ENCODE measurements at places on chromosomes 4 and X. TPM values are rescaled to one million over a fixed set of nuclear protein-coding genes. Genes with fewer than 3 reads are reported as not detected.
A peak's percentile ranks its signal among the peaks of the same experiment; 100 is the strongest.

GRCh38 chrX:97867266-97867665 lies 983.6 kb downstream of the RPA4 start:
- no peaks in the 10 kb centered on the region for H3K27me3 ChIP-seq
- no peaks in the 10 kb centered on the region for H3K36me3 ChIP-seq
- no peak for DNase-seq
- no peak overlapping the region for H3K4me3 ChIP-seq
- no peaks in the 10 kb centered on the region for H3K4me1 ChIP-seq
- H3K27ac ChIP-seq = no peak overlapping the region

The EPGN gene
- not detected for total RNA-seq

DNA sequence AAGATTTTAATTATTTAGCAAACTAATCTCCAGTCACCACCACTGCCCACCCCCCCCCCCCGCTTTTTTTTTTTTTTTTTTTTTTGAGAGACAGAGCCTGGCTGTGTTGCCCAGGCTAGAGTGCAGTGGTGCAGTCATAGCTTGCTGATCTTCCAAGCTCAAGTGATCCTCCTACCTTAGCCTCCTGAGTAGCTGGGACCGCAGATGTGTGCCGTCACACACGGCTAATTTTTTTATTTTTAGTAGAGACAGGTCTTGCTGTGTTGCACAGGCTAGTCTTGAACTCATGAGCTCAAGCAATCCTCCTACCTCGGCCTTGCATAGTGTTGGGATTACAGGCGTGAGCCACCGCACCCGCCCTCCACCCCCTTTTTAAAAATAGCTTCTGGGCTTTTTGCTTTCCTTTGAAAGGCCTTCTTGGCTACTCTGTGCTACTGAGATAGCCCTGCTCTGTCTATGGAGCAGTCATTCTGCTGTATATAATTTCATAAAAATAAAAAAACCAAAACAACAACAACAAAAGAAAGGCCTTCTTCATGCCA lies 18.7 kb downstream of the TXLNG start:
- H3K27ac ChIP-seq = no peak overlapping the region
- no peaks in the 10 kb centered on the region for H3K27me3 ChIP-seq
- no peak overlapping the region for H3K4me3 ChIP-seq
- no peak for DNase-seq
- no peaks in the 10 kb centered on the region for H3K4me1 ChIP-seq
- no peaks in the 10 kb centered on the region for H3K36me3 ChIP-seq

The TMEM271 gene
- total RNA-seq = not detected

GRCh38 chr4:1851160-1851559 lies 4.8 kb downstream of the LETM1 start:
- H3K4me3 ChIP-seq = no peak overlapping the region
- DNase-seq = no peak
- H3K27ac ChIP-seq = no peak overlapping the region
- H3K27me3 ChIP-seq = no peaks in the 10 kb centered on the region

DNA sequence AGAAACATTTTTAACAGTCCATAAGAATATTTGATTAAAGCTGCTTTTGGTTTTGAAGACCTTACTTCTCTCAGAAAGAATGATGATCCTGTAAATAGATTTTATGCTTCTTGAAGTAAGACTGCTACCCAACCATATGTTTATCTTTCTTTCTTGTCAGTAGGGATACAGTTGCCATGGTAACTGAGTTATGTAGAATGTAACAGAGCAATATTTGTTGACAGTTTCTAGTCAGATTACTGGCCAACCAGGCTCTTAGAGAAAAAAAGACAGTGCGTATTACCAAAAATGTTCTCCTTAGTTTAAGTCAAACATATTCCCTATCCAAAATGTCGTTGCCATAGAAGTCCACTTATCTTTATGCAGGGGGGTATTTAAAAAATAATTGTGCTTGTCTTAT lies 456.8 kb downstream of the PRR32 start:
- no peaks in the 10 kb centered on the region for H3K27me3 ChIP-seq
- H3K27ac ChIP-seq = no peak overlapping the region
- no peak for DNase-seq
- no peaks in the 10 kb centered on the region for H3K36me3 ChIP-seq
- no peak overlapping the region for H3K4me3 ChIP-seq
- no peaks in the 10 kb centered on the region for H3K4me1 ChIP-seq

- no peaks in the 10 kb centered on the region for H3K36me3 ChIP-seq
- H3K4me3 ChIP-seq = no peak overlapping the region
- H3K27ac ChIP-seq = no peak overlapping the region
- H3K27me3 ChIP-seq = no peaks in the 10 kb centered on the region
These were observed 4.4 kb upstream of the PRKX start for GRCh38 chrX:3717742-3718420.

GRCh38 chrX:102712981-102713625 lies 855 bp downstream of the GPRASP2 start:
- peak overlapping the region; percentile 86 for H3K4me3 ChIP-seq
- H3K36me3 ChIP-seq = no peaks in the 10 kb centered on the region
- H3K27ac ChIP-seq = no peak overlapping the region
- H3K4me1 ChIP-seq = no peaks in the 10 kb centered on the region
- peak; percentile 74 for DNase-seq

The PORCN gene
- 62.5 TPM for total RNA-seq

- H3K27ac ChIP-seq = no peak overlapping the region
- no peak for DNase-seq
- no peaks in the 10 kb centered on the region for H3K4me1 ChIP-seq
- H3K36me3 ChIP-seq = no peaks in the 10 kb centered on the region
- H3K27me3 ChIP-seq = no peaks in the 10 kb centered on the region
These were observed 262.9 kb upstream of the IL1RAPL1 start for GRCh38 chrX:28324321-28324721.

DNA sequence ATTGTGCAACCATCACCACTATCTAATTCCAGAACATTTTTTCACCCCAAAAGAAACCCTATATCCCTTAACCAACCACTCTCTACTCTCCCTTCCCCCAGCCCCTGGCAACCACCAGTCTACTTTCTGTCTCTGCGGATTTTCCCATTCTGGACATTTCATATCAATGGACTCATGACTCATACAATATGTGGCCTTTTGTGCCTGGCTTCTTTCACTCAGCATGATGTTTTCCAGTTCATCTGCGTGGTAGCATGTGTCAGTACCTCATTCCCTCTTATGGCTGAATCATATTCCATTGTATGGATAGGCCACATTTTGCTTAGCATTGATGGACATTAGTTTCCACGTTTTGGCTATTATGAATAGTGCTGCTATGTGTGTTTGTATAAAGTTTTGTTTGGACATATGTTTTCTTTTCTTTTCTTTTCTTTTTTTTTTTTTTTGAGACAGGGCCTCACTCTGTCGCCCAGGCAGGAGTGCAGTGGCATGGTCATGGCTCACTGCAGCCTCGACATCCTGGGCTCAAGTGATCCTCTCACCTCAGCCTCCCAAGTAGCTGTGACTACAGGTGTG lies 335.4 kb downstream of the BCOR start:
- no peak overlapping the region for H3K27ac ChIP-seq
- no peaks in the 10 kb centered on the region for H3K4me1 ChIP-seq
- no peak overlapping the region for H3K4me3 ChIP-seq

GRCh38 chr4:121740796-121741409 lies 24.1 kb downstream of the SMIM43 start:
- H3K4me1 ChIP-seq = no peaks in the 10 kb centered on the region
- H3K36me3 ChIP-seq = no peaks in the 10 kb centered on the region
- H3K4me3 ChIP-seq = no peak overlapping the region
- DNase-seq = peak; percentile 63
- no peaks in the 10 kb centered on the region for H3K27me3 ChIP-seq

The SCML2 gene
- total RNA-seq = 22.8 TPM

DNA sequence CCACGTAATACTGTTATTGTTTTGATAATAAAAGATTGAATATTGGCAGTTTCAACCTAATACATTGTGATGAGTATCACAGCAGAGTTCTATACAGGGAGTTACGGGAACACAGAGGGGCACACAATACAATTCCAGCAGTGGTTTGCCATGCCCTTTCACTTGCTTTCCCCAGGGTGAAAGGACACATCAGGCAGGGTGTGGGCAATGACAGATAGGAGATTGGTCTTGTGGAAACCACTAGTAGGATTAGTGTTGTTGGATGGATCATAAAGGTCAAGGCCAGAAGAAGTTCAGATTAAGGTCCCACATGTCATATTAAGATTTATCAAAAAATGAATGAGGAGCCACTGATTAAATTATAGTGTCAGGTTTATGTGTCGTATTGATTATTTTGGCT lies 8.1 kb downstream of the HSD17B11 start:
- H3K4me3 ChIP-seq = no peak overlapping the region
- no peaks in the 10 kb centered on the region for H3K27me3 ChIP-seq
- no peaks in the 10 kb centered on the region for H3K4me1 ChIP-seq
- H3K27ac ChIP-seq = no peak overlapping the region
- H3K36me3 ChIP-seq = peaks cover 6% of the 10 kb centered on the region

The DSPP gene
- total RNA-seq = not detected

GRCh38 chr4:187354740-187355139 lies 631.1 kb upstream of the FAT1 start:
- H3K4me3 ChIP-seq = no peak overlapping the region
- no peak for DNase-seq
- H3K27ac ChIP-seq = no peak overlapping the region
- no peaks in the 10 kb centered on the region for H3K36me3 ChIP-seq

DNA sequence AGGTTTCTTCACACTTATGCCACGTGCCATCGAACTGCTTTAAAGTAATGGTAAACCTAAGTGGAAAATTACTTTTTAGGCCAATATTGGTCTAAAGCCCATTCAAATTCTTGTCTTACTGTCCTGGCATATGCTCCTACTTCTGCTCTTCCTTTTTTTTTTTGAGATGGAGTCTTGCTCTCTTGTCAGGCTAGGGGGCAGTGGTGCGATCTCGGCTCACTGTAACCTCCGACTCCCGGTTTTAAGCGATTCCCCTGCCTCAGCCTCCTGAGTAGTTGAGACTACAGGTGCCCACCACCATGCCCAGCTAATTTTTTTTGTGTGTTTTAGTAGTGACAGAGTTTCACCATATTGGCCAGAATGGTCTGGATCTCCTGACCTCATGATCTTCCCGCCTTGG lies 129.0 kb upstream of the TECRL start:
- no peaks in the 10 kb centered on the region for H3K36me3 ChIP-seq
- no peak overlapping the region for H3K27ac ChIP-seq
- no peaks in the 10 kb centered on the region for H3K4me1 ChIP-seq
- no peak overlapping the region for H3K4me3 ChIP-seq
- peak; percentile 78 for DNase-seq
- no peaks in the 10 kb centered on the region for H3K27me3 ChIP-seq

The POU3F4 gene
- 0.09 TPM for total RNA-seq

- H3K36me3 ChIP-seq = no peaks in the 10 kb centered on the region
- H3K27ac ChIP-seq = no peak overlapping the region
- no peaks in the 10 kb centered on the region for H3K27me3 ChIP-seq
- H3K4me3 ChIP-seq = no peak overlapping the region
- no peaks in the 10 kb centered on the region for H3K4me1 ChIP-seq
These were observed 71.3 kb upstream of the IQCM start for GRCh38 chr4:149886786-149887490.

The MGAT4D gene
- not detected for total RNA-seq

- no peak overlapping the region for H3K4me3 ChIP-seq
- H3K27me3 ChIP-seq = no peaks in the 10 kb centered on the region
- H3K4me1 ChIP-seq = no peaks in the 10 kb centered on the region
- no peaks in the 10 kb centered on the region for H3K36me3 ChIP-seq
- no peak overlapping the region for H3K27ac ChIP-seq
These were observed 2361.9 kb downstream of the ARAP2 start for GRCh38 chr4:33882246-33882990.

GRCh38 chrX:38660395-38661102 lies 99.2 kb downstream of the TSPAN7 start:
- H3K27me3 ChIP-seq = no peaks in the 10 kb centered on the region
- no peaks in the 10 kb centered on the region for H3K4me1 ChIP-seq
- H3K36me3 ChIP-seq = no peaks in the 10 kb centered on the region

- no peaks in the 10 kb centered on the region for H3K27me3 ChIP-seq
- no peak for DNase-seq
- no peak overlapping the region for H3K27ac ChIP-seq
- no peaks in the 10 kb centered on the region for H3K4me1 ChIP-seq
- no peak overlapping the region for H3K4me3 ChIP-seq
These were observed 59.7 kb downstream of the NBDY start for GRCh38 chrX:56788717-56789122.

DNA sequence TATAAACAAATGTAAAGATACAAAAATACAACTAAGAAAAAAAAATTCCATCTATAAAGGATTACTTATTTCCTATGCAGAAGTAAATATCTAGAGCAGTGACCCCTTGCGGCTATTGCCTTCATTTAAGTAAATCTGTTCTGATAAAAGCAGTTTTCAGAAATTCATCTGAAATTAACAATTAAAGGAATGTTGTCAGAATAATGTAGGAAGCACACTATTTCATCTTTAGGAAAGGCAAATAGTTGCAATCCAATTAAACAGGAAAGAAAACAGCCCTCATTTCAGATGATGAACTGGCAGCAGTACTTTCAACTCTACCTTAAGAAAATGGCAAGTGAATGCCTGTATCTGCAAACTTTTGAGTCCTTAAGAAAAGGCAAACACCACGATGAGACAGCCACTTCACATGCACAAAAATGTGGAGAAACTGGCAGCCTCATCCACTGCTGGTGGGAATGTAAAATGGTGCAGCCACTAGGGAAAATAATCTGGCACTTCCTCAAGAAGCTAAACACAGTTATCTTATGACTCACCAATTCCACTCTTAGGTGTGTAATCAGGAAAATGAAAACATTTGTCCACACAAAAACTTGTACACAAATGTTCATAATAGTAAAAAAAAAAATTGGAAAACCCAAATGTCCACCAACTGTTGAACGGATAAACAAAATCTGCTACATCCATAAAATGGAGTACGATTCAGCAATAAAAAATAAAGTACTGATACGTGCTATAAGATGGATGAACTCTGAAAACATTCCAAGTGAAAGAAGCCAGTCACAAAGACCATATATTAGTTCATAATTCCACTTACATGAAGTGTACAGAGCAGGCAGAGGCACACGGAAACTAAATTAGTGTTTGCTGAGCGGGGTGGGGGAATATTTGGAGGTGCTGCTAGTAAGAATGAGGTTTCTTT lies 2.0 kb upstream of the THAP9 start:
- H3K36me3 ChIP-seq = peaks cover 46% of the 10 kb centered on the region
- no peak for DNase-seq
- H3K4me3 ChIP-seq = peak overlapping the region; percentile 98
- peaks cover 10% of the 10 kb centered on the region for H3K4me1 ChIP-seq
- H3K27me3 ChIP-seq = no peaks in the 10 kb centered on the region

GRCh38 chrX:134470013-134470412 lies 10.0 kb downstream of the HPRT1 start:
- no peak overlapping the region for H3K4me3 ChIP-seq
- no peaks in the 10 kb centered on the region for H3K27me3 ChIP-seq
- no peak for DNase-seq
- H3K36me3 ChIP-seq = no peaks in the 10 kb centered on the region
